HAP-1 (cell line): ENCODE measurements at places on chromosomes 16 and 17.

DNA sequence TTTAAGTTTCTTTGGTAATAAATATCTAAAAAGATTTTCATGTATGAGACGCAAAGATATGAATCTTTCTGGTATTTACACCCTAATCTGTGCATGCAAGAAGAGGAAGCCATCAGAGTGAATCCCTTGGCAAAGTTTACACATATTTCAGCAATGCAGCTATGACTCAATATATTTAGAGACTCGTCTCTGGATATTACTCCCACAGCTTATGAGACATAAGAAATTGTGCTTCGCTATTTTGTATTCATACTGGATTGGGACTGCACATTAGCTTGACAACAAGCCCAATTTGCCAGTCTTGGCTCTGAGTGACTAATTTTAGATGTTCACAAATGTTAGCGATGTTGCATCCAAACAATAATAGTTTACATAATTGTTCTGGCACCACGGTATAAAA is 532.0 kb downstream of the CDH11 start:
- DNase-seq, result no peak

DNA sequence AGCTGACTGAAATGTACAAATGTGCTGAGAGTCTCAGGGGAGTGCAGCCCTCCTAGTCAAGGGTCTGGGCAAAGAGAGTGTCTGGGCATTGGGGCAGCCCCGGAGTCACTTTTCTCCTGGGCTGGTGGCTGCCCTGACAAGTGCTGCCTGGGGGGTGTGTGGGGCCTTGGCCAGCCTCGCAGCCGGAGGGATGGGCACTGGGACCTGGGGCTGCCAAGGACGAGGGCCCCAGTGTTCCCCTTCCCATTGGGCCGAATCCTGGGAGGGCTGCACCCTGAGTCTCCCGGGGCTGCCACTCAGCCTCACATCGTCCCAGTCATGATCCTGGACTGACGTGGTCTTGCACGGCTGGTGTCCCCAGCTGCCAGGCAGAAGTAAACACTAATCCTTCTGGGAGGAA is 132.3 kb downstream of the BANP start:
- no peak for DNase-seq

DNA sequence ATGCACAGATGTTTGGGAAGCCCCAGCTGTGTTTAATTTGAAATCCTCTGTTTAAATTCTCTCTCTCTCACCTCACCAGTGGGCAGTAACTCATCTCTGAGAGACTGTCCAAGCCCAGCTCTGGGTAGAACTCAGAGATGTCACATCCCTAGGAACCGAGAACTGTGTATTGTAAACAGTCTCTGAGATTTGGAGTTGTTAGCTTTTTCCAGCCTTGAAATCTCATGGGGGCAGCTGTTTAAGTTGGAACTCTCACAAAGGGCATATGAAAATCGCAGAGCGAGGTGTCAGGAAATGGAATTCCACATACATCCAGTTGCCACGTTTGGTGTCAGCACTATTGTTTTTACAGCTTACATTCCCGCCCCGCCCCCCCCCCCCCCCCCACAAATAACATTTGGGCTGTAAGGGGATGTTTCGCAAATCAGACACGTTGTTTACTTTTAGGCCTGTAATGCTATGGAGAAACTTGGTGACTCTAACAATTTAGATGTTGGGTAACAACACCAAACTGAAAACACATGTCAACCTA is 34.3 kb downstream of the VPS35L start:
- no peak for DNase-seq

- no peak for DNase-seq
These were observed 952 bp downstream of the CD300A start for GRCh38 chr17:74467221-74467951.

- DNase-seq, result no peak
These were observed 9.4 kb downstream of the SGCA start for GRCh38 chr17:50175035-50175807.
